Stimulated activated CD8-positive, alpha-beta memory T cell treated with anti-CD3 and anti-CD28 coated beads, Interleukin-7, amount 100 ng/mL, for 1 hour (primary cell): ENCODE measurements at places on chromosomes 6 and 20.

DNA sequence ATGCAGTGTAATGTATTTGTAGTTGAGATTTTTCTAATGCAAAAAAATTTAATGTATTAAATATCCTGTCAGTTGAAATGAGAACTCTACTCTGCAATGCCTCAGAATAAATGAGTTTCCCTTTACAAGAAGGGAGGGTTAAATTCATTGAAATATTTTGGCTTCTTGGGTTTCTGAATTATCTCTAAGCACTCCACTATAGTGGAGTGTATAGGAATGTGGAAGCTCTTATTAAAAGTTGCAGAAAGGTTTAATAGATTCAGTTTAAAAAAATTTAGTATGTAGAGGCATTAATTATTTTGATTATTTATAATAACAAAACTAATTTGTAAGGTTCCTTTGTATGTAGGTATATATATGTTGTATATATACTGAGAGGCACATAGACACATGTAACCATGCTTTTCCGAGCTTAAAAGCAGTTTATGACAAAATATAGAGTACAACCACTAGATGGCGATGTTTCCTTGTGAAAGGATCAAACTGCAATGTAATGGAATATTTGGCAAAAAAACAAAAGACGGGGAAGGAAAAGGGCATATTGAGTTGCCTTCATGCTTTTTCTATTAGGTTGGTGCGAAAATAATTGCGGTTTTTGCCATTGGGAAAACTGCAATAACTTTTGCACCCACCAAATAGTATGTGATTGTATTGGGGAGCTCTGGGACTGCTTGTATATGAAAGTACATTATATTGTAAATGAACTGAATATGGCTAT, 144.2 kb downstream of the MYO6 start:
- DNase-seq: no peak

DNA sequence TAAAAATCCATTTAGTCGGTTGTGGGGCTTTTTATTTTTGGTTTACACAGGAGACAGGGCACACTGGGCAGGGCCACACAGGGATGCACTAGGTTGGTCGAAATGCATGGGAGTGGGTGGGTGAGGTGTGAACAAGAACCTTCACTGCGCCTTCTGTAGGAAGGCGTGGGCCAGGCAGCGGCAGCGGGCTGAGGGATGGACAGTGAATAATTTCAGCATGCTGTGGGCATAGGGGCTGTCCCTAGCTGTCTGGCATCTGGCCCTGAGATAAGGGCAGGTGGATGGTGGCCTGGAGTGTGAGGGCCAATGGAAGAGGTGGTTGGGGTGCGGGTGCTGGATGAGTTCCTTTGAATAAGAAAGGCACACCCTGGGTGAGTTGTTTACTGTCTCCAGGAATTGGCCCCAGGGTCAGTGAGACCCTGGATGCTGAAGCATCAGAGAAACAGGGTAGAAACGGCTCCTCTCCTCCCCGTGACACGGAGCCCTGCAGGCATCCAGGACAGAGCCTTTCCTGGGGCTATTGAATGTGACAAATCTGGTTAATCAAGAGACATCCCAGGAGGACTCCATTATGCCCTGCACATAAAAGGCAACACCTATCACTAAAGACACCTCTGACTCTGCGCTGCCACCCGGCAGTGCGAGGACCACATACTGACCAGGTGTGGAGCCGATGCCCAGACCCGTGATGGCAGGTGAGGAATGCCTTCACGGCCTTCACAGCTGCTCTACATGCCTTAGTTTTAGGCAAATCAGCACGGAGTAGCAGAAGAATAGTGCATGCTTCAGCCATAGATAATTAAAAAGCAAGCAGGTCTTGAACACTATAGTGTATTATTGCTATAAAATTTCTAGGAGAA, 123.0 kb upstream of the SNX9 start:
- DNase-seq: no peak

DNA sequence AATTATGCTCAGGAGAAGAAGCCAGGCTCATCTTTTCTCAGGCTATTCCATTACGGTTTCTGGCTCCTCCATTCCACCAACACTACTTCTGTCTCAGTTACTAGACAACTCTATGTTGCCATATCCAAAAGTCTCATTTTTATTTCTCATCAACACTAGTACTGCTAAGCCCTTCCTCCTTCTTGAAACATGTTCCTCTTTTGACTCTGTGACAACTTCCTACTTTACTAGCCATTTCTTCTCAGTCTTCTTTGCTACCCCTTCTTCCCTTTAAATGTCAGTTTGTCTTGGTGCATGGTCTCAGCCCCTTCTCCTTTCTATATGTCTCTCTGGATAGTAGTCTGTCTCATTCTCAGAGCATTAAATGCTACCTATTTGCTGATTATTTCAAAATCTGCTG, 7.1 kb upstream of the ADGRG6 start:
- DNase-seq: no peak

- no peak for DNase-seq
These were observed 4.4 kb downstream of the SLC13A3 start for GRCh38 chr20:46646659-46647380.

DNA sequence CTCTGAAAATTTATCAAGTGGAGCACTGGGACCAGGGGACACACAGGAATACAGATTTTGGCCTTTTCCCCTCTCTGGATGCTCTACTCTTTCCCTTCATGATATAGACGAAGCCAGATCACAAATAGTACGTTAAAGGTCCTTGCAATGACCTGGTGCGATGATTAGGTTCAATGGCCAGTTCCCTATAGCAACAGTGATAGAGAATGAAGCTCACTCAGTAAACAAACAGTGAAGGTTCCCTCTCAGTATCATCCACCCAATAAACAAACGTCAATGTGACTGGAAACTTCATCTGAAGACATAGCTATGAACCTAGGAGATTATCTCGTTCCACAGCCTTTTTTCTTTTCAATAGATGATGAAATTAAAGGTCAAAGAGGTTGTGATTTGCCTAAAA, 596.2 kb downstream of the KIF16B start:
- no peak for DNase-seq

- no peak for DNase-seq
These were observed 4.8 kb upstream of the RBPJL start for GRCh38 chr20:45301824-45302271.

DNA sequence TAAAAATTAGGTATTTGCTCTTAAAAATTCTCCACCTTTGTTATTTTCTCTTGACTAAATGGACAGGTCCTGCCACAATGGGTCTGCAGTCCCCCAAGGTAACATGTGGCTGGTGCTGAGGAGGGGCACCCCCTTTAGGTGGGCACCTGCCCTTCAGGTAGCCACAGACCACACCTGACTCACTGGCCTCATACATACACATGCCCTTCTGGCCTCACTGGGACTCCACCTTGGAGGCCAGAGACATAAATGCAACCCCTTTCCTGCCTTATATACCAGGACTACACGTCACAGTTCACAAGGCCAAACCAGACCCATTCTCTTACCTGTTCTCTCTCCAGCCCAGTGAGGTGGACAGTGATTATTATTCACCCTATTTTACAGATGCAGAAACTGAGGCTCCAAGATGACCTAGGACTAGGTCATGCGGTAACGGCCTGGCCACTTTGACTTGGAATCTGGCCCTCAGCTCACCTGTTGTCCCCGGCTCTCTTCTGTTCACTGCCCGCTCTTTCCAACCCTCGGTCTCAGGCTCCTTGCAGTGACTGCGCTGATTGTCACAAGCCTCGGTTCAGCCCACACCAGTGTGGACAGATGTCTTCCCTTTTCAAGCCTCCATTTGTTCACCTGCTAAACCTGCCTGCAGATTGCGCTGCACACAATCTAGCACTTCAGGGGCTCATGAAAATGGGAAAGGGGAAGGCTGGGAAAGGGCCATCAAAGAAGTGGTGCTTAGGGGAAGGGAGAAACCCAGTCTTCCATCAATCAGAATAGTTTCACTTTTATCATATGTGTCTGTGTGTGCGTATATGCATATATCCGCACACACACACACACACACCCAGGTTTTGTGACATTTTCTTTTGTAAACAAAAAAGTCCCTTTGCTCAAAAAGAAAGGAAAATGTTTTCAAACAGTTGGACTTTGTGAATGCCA, 121.7 kb downstream of the BCAS1 start:
- DNase-seq: no peak

GRCh38 chr20:16517946-16518783, 55.1 kb downstream of the KIF16B start:
- no peak for DNase-seq

GRCh38 chr20:35621560-35621946, 5.9 kb downstream of the SPAG4 start:
- DNase-seq: no peak

DNA sequence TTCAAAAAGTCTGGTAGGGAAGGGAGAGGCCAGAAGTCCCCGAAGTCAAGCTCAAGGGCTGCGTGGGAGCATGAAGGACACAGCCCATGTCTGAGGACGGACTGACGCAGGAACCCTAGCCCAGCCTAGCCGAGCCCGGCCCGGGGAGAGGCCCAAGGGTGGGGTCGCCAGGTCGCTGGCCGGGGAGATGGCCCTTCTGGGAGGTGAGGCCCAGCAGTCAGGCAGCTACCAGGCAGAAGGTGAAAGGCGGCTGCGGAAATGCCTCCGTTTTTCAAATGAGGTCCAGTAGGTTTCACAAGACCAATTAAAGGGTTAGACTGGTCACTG, 44.6 kb downstream of the WDR27 start:
- no peak for DNase-seq

- no peak for DNase-seq
These were observed 126.8 kb downstream of the HIVEP1 start for GRCh38 chr6:12138936-12139335.

DNA sequence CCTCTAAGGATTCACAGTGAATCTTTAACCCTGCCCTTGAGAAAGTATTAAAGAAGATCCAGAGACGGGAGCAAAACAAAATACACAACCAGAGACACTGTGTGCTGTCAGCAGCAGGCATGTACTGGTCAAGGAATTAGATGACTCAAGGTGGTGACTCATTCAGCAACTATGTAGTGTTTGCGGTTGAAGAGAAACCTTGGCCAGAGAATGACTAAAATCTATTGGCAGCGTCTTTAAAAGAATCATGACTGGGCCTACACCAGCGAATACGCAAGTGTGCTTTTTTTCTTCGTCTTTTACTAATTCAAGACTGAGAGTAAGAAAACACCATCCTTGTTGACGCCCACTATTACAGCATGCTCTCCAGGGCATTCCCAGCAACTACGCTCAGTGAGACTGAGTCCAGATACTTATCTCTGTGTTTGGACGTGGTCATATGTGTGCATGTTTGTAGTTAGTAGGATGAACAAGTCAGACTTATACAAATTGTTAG, 72.4 kb upstream of the BACH2 start:
- no peak for DNase-seq

DNA sequence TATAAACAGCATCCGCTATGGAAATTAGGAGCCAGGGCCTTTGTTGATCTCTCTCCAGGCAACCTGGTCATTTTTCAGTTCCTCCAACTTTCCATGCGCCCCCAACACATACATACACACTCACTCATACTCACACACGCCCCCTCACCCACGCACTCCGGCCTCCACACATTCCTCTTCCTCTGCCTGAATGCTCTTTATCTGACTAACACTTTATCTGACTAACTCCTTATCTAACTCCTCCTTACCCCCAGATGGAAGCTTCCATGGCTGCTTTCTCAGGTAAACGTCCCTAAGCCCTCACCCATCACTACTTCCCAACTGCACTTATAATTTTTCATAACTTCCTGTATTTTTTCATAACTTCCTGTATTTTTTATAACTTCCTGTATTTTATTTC, 17.4 kb downstream of the CASS4 start:
- no peak for DNase-seq

DNA sequence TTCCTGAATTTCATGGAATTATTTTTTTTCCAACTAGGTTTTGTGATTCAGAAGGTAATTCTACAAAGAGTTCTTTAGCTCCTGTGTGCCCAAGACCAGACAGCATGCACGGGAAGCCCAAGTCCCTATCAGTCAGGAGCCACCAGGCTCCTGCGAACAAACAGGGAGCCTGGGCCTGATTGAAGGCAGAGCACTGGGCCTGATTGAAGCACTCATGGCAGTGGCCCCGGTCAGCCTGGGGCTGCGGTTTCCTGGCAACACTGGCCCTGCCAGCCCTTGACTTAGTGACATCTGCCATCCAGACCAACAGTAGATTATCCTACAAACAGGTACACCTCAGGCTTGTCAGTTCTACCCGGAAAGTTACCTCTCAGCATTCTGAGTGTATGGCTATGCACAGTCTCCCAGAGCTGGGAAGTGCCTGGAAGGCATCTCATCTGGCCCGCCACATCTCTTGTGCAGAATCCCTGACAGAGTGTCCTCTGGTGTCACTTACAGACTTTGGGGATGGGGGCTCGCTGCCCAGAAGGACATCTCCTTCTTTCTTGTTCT, 133.8 kb downstream of the VEGFA start:
- no peak for DNase-seq

GRCh38 chr6:13281686-13282085, 46.7 kb downstream of the TBC1D7 start:
- no peak for DNase-seq

DNA sequence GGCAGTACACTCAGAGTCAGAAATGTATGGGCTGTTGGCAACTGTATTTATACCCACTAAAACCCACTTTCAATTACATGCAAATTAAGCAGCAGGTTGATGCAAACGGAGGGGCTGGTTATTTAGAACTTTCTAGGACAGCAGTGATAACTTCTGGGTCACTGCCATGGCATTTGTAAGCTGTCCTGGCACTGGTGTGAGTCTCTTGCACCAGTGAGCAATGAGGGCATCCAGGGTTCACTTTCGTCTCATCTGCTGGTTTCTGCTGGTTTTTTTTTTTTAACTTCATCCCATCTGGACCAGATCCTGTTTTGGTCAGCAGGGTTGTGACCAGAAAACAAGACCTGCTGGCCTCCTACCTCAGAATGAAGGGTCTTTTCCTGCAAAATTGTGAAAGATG, 49.2 kb downstream of the CDH26 start:
- no peak for DNase-seq

GRCh38 chr6:56852260-56853010, 102.5 kb upstream of the BEND6 start:
- DNase-seq: no peak

GRCh38 chr6:108656836-108657235, 96.1 kb downstream of the FOXO3 start:
- no peak for DNase-seq

DNA sequence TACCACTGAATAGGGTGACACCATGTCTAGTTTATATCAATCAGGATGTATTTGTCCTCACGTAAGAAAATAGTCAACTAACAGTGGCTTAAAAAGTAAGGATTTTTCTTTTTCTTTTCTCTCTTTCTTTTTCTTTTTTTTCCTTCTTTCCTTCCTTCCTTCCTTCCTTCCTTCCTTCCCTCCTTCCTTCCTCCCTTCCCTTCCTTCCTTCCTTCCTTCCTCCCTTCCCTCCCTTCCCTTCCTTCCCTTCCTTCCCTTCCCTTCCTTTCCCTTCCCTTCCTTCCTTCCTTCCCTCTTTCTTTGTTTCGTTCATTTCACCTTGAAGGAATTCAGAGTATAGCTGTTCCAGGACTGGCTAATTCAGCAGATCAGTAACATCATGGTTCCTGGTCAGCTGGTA, 83.2 kb downstream of the SOX4 start:
- DNase-seq: no peak

- no peak for DNase-seq
These were observed 71.3 kb upstream of the SLC2A12 start for GRCh38 chr6:134123666-134124208.

DNA sequence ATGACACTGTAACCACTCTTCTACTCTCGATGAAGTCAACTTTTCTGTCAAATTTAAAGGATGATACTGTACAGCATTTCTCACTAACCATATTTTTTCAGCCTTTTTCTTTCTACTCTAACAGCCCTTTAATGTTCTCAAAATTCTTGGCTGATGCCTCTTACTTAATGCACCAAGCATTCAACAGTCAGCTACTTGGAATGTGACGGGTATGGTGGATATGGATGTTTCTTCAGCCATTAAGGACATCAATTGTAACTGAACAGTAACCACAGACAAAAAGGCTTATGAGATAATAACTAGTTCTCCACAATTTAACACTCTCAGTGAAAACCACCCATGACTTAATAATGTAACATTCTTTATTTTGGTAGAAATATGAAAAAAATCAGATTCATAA, 467.2 kb upstream of the ZNF337 start:
- no peak for DNase-seq
